LoVo (cell line): ENCODE measurements at places on chromosomes 2 and 18.

DNA sequence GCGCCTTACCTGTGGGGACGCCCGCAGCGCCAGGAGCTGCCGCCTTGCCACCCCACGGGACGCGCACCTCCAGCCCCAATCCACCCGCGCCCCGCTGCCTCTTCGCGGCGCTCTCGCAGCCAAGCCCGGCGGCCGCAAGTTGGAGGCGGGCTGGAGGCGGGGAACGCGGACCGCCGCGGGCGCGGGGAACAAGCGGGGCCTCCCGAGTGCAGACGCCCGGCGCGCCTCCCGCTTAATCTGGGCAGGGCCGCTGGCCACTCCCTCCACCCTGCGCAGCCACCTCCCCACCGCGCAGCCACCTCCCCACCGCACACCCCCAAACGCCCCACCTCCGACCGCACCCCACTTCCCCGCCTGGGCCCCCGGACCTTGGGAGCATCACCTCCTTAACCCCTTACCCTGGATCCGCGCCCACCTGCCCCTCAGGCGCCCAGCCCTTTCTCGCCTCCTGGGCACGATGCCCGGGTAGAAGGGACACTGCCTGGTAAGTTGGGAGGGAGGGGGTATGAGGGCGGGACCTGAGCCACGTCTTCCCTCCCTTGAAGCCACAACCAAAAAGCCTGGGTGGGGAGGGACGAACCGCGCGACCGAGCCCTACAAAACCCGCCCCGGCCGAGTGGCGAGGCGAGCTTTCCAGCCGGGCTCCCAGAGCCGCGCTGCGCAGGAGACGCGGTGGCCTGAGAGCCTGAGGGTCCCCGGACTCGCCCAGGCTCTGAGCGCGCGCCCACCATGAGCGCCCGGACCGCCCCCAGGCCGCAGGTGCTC, at the start of the genes COL4A3 and COL4A4:
COL4A3 (plus strand) TSS at position 627 of the 765 bp plus-strand sequence; CDS start at position 730, 103 bp downstream.
COL4A4 (minus strand) TSS at position 208 of the 765 bp plus-strand sequence. CDS start 16,722 bp downstream, outside the sequence.
- DNase-seq: peak; percentile 45

- peak; percentile 51 for DNase-seq
These were observed 68.6 kb upstream of the MAL start for GRCh38 chr2:94956797-94957391.

DNA sequence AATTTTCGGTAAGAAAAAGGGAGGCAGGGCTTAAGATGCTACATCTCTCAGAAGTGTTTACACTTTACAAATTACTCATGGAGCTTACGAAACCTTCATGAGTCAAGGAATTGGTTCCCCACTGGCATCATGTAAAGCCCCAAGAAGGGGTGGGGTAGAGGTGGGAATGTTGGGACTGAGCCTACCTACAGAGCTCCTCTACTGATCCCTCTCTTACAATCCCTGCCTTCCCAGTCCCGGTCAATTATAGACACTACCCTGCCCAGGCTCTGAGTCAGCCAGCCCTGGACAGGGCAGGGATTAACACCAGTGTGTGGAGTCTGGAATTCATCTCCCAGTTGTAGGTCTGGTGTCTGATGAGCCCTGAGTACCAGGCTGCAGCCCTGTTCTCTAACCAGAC, 248.9 kb downstream of the PAX3 start:
- DNase-seq: no peak

DNA sequence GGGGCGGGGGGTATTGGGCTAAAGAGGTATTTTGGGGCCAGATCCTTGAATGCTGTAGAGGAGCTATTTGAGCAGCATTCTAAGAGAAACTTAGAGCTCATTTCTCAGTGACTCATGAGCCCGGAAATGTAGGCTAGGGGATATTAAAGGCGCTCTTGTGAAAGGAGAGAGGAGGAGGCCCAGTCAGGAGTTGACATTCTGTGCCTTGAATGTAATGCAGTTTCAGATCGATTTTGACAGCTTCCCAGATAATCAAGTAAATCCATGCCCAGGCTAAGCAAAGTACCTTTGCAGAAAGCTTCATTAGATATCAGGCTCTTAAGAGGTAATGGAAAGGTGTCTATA, 1.5 kb downstream of the CAB39 start:
- DNase-seq: peak; percentile 43

DNA sequence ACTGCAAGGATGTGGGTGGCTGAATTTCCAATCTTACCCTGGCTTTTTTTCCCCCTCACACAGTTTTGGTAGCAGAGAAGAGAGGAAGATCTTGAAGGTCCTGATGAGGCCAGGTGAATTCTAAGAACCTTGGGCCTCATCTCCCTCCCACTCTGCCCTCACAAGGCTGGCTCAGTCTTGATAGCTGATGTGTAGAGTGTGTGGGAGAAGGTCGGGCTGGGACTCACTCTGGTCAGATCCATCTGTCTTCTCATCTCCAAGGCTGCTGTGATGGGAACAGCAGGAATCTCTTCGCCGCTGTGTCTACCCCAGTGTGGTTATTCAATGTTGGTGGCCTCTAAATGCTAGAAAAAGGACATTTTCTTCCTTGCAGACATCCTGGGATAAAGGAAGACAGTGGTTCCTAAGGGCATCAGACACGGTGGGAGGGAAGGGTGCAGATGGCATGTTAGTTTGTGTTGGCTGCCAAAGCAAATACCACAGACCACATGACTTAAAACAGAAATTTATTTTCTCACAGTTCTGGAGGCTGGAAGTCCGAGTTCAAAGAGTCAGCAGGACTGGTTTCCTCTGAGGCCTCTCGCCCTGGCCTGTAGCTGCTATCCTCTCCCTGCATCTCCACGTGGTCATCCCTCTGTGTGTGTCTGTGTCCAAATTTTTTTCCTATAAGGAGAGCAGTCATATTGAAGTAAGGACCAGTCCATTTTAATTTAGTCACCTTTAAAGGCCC, 37.6 kb upstream of the MGAT4A start:
- no peak for DNase-seq

- DNase-seq: no peak
These were observed 41.4 kb downstream of the FAM178B start for GRCh38 chr2:96945014-96945413.

DNA sequence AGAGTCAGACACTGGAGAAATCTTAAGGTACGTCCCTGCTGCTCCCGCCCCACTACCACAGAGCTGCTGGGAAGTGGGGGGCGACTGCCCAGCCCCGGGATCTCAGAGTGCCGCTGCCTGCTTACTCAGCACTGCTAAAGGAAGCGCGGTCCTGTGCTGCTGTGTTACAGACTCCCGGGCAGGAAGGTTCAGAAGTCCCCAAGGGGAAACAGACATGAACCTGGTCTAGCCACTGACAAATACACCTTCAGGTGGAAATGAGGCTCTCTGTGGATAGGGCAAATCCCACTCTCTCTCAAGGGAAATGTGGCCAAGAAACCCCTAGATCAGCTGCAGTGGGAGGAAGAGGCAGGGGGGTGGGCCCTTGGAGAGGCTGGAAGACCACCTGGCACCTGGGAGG, 13.7 kb downstream of the MTERF4 start:
- DNase-seq: no peak

DNA sequence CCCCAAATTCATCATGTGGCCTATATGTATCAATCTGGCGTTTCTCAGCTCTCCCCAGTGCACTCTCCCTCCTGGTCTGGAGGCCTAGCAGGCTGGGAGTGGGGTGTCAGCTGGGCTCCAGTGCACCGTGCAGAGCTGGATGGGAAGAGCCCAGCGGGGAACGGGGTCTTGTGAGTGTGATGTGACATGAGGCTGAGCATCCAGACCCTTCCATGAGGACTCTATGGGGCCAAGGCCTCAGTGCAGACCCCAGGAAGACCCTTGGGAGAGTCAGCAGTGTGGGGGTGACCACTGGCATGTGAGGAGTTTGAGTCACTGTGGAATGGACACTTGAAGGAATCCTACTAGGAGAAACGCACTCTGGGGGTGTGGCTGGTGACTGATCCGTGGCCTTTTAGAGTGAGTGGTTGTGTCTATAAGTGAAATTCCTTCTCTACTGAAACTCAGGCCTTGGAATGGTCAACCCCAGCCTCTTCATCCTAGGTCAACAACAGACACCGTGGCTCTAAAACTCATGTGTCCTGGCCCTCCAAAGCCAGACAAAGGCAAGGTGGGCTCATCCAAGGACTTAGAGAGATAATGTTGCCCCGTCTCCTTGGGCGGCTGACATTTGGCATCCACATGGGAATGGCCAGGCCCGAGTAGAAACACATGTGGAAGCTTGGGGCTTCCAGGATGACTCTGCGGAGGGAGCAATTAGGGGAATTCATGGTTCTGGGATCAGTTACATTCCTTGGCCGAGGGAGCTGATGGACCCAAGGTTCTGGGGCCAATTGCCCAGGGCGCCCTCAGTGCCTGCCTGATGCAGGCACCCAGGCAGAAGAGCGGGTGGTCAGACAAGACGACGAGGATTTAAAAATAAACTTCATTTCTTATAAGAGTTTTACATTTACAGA, 156.0 kb upstream of the TWIST2 start:
- DNase-seq: no peak

- DNase-seq: no peak
These were observed 21.7 kb downstream of the LINC00305 start for GRCh38 chr18:64127172-64127571.

DNA sequence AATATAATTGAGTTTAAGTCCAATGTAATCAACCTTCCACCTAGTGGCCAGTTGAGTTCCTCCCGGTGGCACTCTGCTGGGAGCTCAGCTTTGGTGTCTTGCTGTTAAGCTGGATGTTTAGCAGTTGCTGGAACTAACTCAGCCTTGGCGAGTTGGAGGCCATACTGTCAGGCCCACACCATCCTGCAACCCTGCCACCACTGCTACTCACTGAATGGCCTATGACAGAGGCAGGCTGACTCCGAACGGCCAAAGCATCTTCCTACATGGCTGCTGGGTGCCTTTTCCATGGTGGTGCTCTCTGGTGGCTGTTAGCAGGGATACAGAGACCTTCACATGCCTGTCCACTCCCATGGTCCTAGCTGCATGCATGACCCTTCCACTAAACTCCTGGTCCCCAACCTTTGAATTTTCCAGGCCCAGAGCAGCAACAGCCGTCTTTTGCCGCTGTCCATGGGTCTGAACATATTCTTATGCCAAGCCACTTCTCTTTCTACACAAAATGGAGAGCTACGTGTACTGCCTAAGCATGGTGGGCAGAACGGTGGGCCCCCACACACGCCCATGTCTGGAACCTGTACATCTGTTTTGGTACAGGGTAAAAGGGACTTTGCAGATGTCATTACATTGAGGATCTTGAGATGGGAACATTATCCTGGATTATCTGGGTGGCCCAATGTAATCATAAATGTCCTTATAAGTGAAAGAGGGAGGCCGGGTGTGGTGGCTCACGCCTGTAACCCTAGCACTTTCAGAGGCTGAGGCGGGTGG, 15.0 kb upstream of the TRAF3IP1 start:
- no peak for DNase-seq

GRCh38 chr2:98298683-98299164, 47.5 kb upstream of the CNGA3 start:
- DNase-seq: no peak

DNA sequence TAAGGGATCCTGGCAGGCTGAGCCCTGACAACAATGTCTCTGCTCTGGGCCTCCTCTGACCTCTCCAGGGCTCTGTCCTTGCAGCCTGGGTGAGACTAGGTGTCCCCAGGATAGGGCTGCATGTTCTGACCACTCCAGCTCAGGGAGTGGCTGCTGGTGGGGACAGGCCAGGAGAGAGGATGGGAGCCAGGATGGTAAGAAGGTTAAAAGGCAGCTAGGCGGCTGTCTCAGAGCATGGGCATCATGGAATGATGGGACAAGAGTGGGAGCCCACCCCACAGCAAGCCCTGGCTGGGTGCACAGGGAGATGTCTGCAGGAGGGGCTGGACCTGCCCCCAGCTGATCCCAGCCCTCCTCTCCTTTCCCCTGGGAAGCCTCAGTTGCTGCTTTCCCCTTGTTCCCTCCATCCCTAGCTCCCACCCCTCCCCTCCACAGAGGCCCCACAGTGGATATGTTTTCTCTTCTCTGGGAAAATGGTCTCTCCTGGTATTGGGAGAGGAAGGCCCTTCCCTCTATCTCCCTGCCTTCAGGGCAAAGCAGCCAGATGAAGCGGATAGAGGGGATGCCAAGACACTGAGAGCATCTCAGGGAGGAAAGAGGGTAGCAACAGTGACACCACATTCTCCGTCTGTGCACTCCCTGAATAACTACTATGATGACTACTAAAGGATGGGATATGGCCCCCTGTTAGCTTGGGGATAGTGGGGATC, 334.3 kb downstream of the DYSF start:
- no peak for DNase-seq

- DNase-seq: peak; percentile 67
These were observed 302.7 kb upstream of the TNP1 start for GRCh38 chr2:217162533-217162932.

DNA sequence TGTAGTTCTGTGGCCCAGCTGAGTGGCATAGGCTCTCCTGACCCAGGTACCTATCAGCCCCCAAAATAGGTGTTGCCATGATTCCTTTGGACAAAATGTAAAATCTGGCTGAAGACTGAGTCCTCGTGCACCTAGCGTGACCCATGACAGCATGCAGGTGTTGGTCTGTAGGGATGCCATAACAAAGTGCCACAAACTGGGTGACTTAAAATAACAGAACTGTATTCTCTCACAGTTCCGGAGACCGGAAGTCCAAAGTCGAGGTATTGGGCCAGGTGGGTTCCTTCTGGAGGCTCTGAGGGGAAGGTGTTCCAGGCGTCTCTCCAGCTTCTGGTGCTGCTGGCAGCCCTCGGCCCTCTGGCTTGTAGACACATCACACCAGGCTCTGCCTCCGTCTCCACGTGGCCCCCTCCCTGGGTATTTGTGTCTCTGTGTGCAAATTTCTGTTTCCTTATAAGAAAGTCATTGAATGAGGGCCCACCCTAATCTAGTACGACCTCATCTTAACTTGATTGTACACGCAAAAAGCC, 34.5 kb downstream of the LRRFIP1 start:
- DNase-seq: no peak

- no peak for DNase-seq
These were observed 291.8 kb upstream of the SESTD1 start for GRCh38 chr2:179556425-179556824.

GRCh38 chr18:9232977-9233376, 96.4 kb downstream of the ANKRD12 start:
- DNase-seq: no peak

- DNase-seq: no peak
These were observed 20.1 kb downstream of the SLC66A3 start for GRCh38 chr2:11175293-11175795.

DNA sequence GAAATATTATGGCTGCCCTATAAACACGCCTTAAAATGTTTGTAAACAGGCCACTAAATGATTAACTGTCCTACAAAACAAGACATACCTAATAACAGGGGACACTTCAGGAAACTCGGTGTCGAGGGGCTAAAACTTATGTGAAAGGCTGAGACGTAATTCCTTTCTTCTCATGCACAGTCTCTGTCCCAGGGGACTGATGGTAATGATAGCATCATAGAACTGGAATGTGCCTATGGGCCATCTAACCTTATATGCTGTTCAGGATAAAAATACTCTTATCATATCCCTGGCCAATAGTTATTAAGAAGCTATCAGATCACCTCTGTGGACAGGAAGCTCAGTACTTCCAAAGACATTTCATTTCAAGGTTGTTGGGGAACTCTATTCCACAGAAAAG, 252.6 kb upstream of the RASGRP3 start:
- no peak for DNase-seq

GRCh38 chr2:19232312-19232711, 126.1 kb downstream of the OSR1 start:
- DNase-seq: no peak

- no peak for DNase-seq
These were observed 116.6 kb downstream of the LAMA3 start for GRCh38 chr18:23805898-23806297.

- no peak for DNase-seq
These were observed 13.2 kb downstream of the ASB18 start for GRCh38 chr2:236250909-236251579.

- DNase-seq: no peak
These were observed 5.5 kb upstream of the ID2 start for GRCh38 chr2:8676191-8676920.
